ENCODE measurements at places on chromosomes 16 and 17.

DNA sequence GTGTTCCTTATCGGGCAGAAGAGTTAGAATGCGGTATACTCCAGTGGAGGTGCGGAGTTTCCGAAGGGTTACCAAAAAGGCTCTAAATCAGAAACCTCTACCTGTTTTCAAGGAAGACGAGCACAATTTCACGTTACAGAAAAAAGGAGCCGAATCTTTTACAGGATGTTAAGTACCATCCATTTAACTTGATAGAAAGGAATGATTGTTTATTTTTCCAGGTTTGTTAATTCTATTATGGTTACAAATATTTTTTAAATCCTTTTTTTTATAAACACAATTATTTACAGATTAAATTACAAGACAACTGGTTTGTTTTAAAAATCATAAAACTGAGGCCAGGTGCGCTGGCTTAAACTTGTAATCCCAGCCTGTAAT lies 18.2 kb downstream of the ZNF213 start:
- DNase-seq = no peak

DNA sequence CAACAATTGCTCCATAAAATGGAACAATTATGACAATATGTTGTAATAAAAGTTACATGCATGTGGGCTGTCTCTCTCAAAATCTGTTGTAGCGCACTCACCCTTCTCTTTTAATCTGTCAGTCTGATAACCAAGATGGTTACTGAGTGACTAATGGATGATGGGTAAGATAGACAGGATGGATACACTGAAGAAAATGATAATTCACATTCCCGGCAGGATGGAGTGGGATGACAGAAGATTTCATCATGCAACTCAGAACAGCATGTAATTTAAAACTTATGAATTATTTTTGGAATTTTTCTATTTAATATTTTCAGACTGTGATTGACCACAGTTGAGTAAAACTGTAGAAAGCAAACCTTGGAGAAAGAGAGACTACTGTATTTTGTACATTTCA lies 30.5 kb downstream of the CDH13 start:
- no peak for DNase-seq

DNA sequence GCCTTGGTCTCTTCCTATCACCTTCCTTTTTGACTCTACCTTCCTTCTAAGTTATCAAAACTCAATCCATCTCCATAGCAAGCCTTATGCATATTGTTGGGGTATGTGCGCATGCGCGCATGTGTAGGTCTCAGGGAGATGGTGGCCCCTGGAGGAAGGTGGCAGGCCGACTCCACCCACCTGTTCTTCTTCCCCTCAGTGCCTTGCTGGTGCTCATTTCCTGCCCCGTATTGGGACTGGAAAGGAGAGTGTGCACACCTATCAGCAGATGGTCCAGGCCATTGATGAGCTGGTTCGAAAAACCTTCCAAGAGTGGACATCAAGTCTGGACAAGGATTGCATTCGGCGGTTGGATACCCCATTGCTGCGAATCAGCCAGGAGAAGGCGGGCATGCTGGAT lies 25.2 kb downstream of the DNAH2 start:
- no peak for DNase-seq

GRCh38 chr17:15262291-15263205 lies 2.6 kb downstream of the PMP22 start:
- no peak for DNase-seq

- no peak for DNase-seq
Observed at GRCh38 chr16:75908331-75909117, 182.2 kb upstream of the CPHXL start.

GRCh38 chr16:58464047-58464915 lies 35.7 kb upstream of the NDRG4 start:
- DNase-seq = no peak

DNA sequence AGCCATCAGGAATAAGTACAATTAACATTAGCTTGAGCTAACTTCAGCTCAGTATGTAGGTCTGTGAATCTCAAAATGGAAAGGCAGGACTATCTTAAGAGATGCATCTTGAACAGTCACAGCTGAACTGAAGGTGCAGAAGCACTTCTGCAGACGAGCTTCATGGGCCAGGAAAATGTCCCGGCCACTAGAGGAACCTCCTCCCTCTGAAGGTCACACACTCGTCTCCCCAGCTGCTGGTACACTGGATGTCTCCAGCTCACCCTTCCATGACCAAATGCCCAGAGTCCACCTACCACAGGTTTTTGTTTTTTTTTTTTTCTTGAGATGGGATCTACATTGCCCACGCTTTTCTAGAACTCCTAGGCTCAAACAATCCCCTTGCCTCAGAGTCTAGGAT lies 33.2 kb downstream of the WDR59 start:
- DNase-seq = no peak

- DNase-seq = no peak
Observed at GRCh38 chr17:21149621-21150020, 22.9 kb downstream of the DHRS7B start.

GRCh38 chr17:40901981-40902474 lies 17.0 kb upstream of the KRT20 start:
- DNase-seq = peak; percentile 55

DNA sequence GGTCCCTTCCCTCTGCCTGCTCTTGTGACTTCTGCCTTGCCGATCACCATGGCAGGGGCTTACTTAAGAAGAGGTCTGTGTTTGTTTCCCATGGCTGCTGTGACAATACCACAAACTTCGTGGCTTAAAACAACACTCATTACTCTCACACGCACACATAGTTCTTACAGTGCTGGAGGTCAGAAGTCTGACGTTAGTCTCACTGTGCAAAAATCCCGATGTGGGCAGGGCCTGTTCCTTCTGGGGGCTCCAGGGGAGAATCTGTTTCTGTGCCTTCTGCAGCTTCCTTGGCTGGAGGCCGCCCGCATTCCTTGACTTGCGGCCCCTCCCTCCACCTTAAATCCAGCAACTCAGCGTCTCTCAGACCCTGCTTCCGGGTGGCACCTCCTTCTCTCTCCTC lies 249.2 kb upstream of the GSE1 start:
- no peak for DNase-seq

GRCh38 chr17:83110735-83111134 lies 31.3 kb downstream of the METRNL start:
- DNase-seq = no peak

- DNase-seq = peak; percentile 12
Observed at GRCh38 chr17:9729034-9729650, 62.2 kb downstream of the DHRS7C start.

- DNase-seq = no peak
Observed at GRCh38 chr17:74455025-74455545, 11.3 kb upstream of the CD300A start.

DNA sequence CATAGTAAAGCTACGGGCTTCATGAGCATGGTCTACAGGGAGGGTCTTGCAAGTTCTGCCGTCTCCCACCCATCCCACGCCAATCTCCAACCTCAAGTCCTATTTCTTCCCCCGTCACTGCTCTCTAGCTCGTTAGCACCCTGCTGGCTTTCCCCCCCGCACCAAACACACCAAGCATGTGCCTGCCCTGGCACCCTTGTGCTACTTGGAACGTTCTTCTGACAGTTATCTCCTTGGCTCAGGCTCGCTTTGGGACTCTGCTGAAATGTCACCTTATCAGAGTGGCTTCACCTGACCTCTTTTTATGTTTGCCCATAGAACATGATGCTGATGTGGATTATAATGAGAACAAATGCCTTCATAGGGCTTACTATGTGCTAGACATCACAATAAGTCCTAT lies 21.9 kb downstream of the GLYR1 start:
- no peak for DNase-seq

DNA sequence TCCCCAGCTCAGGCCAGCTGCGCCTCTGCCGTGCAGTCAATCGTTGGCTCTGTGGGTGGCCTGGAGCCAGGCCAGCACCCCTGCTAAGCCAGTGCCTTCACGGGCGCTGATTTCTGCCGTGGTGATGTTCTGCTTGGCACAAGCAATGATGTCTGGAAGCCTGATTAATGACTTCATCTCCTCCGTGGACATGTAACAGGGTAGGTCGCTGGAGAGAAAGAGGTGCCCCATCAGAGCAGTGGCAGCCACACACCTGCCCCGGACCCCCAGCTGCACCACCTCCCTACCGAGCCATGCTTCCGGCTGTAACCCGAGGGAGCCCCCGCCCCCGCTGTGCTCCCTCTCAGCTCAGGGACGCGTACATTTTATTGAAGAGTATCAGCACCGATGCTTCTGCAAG lies 1.9 kb downstream of the ARL16 start:
- peak; percentile 95 for DNase-seq

DNA sequence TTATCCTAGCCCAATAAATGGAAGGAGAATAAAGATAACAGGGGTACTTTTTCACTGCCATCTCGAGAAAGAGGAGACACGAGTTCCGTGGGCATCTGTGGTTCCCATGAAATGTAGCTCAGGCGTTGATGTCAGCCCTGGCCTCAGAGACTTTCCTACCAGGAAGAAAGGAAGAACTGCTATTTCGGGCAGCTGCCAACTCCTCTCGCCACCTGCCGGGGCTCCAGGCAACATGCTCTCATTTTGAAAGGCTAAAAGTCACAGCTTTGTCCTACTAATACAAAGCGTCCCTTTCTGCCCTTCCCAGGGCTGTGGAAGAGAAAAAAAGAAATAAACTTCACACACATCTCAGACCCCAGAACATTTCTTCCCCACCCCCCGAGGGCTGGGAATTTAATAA lies 65.8 kb downstream of the DHRS7C start:
- no peak for DNase-seq

GRCh38 chr17:1485423-1486376 lies 6.8 kb downstream of the MYO1C start:
- DNase-seq = no peak

DNA sequence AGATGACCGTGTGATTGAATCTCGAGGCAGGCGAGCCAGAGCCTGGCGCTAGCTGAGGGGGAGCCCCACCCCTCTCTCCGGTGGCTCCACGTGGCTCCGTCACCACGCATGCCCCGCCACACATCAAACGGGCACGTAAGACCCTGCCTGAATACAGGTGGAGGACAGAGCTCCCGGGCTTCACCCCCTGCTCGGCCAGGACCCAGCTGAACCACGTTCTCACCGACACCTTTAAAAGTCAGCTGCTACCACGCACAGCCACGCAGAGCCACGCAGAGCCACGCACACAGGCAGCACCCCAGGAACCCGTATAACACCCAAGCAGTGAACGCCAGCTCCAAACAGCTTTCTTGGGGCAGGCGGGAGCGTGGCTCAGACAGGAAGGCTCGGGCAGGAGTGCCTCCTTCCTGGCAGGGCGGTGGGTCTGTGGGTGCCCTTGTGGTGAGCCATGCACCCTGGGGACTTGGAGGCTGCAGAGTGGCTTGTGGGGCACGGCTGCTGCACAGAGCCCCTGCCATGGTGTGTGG lies 4.4 kb downstream of the TMEM204 start:
- no peak for DNase-seq

- no peak for DNase-seq
Observed at GRCh38 chr16:75023009-75023408, 24.2 kb downstream of the ZNRF1 start.

DNA sequence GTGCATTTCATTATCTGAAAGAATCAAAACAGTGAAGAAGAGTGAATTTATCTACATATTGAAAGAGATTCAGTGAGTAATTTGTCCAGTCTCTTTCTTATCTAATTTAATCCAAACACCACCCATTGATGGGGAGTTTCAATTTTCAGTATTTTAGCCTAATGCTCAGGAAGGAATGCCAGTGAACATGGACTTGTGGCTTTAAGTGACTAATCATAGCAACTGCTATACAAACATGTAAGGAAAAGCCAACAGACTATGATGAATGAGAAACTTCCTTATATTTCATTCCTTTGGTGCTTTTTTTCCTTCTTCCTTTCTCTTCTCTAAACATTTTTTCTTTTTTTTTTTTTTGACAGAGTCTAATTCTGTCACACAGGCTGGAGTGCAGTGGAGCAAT lies 885.8 kb downstream of the KCNJ2 start:
- DNase-seq = no peak

DNA sequence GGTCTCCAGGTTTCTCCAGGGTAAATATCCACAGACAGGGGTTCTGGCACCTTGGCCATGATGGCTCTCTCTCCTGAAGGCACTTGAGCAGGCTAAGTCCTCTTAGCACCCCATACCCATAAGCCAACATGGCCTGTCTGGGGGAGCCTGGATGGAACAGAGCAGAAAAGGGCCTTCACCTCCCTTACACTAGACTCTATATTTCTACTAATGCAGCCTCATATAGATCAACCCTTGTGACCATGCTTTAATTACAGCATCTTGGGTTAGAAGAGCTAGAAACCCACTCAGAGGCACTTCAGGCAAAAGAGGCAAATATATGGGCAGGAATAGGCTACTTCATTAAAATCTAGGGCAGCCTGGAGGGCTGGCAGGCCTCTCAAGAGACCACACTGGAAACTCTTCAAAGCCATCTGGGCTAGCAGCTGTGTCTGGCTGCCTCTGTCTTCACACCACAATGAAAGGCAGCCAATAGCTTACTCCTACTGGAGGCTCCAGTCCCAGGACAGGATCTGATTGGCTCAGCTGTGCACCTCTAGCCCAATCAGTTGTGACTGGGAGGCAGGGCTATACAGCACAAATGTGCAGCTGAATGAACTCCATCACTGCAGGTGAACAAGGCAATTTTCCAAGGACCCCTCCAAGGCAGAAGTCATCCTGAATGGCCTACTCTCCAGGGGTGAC lies 4.7 kb upstream of the CDT1 start:
- DNase-seq = no peak

DNA sequence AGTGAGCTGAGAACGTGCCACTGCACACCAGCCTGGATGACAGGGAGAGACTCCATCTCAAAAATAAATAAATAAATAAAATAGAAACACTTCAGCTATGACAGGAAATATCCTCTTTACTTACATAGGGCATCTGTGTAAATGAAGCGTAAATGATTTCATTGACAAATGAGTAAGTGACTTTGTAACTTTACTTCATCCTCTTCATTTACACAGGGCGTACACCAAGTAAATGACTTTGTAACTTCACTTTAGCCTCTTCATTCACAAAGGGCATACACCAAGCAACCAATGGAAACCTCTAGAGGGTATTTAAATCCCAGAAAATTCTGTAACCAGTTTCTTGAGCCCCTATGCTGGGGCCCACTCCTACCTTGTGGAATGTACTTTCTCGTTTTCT lies 16.2 kb upstream of the KLHDC4 start:
- DNase-seq = no peak

- DNase-seq = no peak
Observed at GRCh38 chr16:74438492-74438979, 17.3 kb upstream of the CLEC18B start.

DNA sequence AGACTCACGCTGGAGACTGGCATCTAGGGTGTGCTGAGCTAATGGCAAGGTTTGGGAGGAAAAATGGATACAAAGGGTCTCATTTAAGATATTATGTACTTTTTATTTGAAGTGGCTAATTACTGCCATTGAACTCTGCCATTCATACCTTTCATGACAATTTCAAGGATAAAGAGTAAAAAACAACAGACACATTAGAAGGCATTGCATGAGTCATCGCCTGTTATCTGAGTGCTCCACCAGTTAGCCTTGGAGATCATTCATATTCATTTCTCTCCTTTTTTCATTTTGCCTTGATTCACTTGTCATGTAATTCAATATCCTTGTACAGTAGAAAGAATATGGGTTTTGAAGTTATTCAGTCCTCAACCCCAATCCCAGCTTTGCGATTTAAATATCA lies 109.5 kb downstream of the CDH8 start:
- peak; percentile 32 for DNase-seq

GRCh38 chr16:17069681-17070080 lies 401.1 kb downstream of the XYLT1 start:
- no peak for DNase-seq

- no peak for DNase-seq
Observed at GRCh38 chr16:80047842-80048241, 447.3 kb upstream of the MAF start.

- no peak for DNase-seq
Observed at GRCh38 chr16:80693553-80693952, 110.8 kb downstream of the CDYL2 start.

GRCh38 chr17:55607731-55608341 lies 96.6 kb upstream of the SMIM36 start:
- no peak for DNase-seq

Data from NCI-H2081 (cell line).